ENCODE measurements at places on chromosomes 11 and 22.

GRCh38 chr22:47778160-47778658, 1015.8 kb downstream of the TBC1D22A start:
- no peak for DNase-seq

- peak; percentile 22 for DNase-seq
Observed at GRCh38 chr11:125451400-125452124, 44.5 kb downstream of the FEZ1 start.

DNA sequence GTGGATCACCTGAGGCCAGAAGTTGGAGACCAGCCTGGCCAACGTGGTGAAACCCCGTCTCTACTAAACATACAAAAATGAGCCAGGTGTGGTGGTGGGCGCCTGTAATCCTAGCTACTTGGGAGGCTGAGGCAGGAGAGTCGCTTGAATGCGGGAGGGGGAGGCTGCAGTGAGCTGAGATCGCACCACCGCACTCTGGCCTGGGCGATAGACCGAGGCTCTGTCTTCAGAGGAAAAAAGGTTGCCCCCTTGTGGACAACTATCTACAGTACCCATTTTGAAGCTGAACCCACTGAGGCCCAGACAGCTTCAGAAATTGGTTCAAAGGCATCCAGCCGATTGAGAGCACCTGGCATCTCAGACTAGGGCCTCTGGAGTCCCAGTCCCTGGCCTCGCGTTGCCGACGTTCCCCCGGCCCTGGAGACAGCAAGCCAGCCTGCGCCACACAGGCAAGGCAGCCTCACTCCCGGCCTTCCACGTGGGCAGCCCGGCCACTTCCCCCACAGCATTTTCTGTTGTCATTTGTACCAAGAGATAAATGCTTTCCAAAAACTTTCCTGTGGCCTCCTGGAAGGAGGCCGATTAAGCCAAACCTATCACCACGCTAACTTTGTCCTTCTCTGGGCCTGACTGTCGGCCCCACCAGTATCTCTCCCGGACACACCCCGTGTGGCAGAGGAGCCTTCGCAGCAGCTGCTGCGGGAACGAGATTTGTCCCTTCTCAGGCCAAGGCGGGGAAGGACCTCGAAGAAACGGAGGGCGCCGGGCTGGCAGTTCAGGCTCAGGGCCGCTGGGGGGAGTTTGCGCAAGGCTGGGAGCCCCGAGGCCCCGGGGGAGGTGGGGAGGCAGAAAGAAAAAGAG, 82.8 kb downstream of the FLI1 start:
- peak; percentile 24 for DNase-seq

GRCh38 chr11:120793806-120794479, 230.0 kb upstream of the TBCEL start:
- DNase-seq: no peak

DNA sequence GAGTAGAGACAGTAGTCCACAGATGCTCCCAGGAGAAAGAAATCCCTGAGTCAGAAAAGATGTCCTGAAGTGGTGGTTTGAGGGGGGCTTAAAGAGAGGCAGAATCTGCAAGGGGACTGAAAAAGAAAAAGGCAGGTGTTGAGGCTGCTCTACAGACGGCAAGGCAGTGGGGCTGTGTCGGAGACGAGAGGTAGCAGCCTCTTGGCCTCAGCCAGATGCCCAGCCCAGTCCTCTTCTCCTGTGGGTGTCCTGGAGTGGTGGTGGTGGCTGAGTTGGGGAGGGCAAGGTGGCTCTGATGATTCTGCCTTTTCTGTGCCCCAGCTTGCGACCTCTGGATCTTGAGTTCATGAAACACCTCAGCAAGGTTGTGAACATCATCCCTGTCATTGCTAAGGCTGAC, 9.3 kb upstream of the WBP2NL start:
- DNase-seq: no peak

- DNase-seq: no peak
Observed at GRCh38 chr11:111815489-111815888, 49.3 kb upstream of the PPP2R1B start.

DNA sequence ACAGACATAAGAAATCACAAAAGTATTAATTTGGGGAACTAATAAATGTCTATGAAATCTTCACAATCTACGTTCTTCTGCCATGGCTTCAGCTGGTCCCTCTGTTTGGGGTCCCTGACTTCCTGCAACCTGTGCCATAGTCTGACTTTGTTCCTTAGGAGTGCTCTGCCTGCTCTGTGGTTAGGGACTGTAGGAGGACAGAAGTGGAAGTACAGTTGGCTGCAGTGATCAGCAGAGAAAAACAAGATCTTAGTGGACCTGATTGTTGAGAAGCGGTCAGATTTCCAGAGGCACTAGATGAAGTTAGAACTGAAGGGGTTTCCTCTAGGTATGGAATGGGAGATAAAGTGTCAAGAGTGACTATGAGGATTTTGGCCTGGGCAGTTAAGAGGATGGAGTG, 80.6 kb downstream of the PPP6R3 start:
- DNase-seq: no peak

DNA sequence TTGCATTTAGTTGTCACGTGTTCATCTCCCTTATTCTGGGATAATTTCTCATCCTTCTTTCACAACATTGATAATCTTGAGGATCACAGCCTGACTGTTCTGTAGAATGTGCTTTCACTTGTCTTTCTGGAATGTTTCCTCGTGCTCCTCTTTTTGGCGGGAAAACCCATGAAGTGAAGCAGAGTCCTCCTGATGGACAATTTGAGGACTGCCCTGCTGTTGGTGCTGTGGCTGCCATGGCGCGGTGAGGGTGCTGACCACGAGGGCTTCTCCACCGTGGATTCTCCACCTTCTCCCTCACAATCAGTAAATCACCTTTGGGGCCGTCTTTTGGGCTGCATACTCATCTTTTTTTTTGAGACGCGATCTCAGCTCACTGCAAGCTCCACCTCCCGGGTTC, 946.9 kb downstream of the BRD1 start:
- DNase-seq: no peak

DNA sequence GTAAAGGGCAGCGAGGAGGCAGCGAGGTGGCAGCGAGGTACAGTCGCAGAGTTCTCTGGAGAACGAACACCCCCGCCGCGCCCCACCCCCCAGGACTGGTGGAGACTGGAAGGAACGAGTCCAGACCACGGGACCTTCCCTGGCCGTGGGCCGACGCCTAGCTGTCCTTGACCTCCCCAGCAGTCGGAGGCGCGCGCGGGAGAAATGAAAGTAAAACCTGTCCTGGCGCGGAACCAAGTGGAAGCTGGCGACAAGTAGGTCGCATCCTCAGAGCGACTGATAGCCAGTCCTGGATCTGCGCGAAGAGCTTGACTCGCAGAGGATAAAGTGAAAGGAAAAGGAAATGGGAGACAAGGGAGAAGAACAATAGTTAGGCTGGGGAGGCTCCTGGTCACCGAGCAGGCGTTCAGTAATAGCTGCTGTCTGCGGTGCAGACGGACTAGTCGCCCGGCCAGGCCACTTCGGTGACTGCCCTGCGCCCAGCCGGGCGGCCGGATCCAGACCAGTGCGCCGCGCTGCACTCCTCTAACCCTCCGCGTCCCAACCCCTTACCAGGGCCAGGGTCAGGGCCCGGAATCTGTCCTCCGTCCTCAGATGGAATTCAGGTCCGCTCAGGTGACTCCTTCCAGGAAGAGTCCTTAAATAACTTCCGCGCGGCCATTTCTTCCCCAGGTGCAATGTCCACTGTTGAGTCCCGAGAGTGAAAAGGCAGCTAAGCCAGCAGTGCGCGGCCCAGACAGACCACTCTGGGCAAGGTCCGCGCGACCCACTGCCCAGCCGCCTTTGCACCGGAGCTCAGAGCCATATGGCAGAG, 1.9 kb upstream of the ADM start:
- peak; percentile 63 for DNase-seq

GRCh38 chr11:64881476-64881875, 3.1 kb upstream of the EHD1 start:
- DNase-seq: no peak

DNA sequence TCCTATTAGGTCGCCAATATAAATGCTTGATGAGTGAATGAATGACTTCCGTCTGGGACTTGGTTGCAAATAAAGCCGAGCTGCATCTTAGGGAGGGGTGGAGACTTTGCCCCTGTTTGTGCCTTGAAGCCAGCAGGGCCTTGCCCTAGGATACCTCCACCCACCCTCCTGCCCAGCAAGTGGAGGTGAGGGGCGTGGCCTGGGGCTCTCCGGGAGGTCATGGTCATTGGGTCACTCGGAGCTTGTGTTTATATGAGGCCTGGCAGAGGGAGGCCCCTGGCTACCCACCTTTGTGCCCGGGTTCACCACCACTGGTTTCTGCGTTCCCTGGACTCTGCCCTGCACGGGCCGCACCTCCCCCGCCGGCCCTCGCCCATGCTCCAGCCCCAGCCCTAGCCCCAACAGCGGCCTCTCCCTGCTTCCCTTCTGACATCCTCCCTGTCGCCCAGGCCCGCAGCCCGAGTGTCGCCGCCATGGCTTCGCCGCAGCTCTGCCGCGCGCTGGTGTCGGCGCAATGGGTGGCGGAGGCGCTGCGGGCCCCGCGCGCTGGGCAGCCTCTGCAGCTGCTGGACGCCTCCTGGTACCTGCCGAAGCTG, 4.3 kb downstream of the MPST start:
- no peak for DNase-seq

- no peak for DNase-seq
Observed at GRCh38 chr22:22997262-22997898, 72.9 kb upstream of the GNAZ start.

DNA sequence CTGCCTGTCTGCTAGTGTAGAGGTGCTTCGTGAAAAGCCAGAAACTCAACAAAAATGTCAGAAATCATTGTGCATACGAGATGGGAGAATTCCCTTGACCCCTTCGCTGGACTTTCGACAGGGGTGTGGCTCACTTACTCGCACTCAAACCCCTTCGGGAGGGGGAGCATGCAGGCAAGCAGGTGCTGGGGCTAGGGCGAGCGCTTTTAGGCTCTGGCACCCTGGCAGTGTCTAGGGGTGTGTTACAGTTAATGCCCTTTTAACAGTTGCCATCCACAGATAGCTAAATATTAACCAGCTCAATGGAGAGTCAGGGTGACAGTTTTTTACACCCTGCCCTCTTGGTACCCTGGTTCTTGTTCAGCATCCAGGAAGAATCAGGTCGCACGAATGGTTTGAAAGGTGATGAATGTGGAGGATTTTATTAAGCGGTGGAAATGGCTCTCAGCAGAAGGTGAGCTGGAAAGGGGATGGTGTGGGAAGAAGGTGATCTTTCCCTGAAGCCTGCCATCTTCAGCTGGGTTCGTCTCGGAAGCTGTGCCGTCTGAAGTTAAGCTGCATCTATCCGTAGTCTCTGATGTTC, 59.6 kb upstream of the SHANK2 start:
- DNase-seq: no peak

DNA sequence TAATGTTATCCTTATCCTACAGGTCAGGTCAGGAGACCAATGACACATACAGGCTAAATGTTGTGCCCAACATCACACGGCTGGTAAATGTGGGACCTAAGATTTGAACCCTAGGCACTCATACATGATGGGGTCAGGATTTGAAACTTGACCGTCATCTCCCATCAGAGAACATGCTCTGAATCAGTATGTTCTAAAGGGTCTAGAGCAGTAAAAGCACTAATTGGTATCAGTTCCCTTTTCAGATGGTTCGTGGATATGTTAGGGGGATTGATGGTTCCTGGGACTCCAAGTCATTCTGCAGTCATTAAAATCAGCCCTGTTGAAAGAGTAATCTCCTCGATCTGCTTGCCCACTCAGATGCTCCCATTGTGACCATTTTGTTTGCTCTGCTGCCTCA, 65.5 kb downstream of the BMAL1 start:
- DNase-seq: no peak

DNA sequence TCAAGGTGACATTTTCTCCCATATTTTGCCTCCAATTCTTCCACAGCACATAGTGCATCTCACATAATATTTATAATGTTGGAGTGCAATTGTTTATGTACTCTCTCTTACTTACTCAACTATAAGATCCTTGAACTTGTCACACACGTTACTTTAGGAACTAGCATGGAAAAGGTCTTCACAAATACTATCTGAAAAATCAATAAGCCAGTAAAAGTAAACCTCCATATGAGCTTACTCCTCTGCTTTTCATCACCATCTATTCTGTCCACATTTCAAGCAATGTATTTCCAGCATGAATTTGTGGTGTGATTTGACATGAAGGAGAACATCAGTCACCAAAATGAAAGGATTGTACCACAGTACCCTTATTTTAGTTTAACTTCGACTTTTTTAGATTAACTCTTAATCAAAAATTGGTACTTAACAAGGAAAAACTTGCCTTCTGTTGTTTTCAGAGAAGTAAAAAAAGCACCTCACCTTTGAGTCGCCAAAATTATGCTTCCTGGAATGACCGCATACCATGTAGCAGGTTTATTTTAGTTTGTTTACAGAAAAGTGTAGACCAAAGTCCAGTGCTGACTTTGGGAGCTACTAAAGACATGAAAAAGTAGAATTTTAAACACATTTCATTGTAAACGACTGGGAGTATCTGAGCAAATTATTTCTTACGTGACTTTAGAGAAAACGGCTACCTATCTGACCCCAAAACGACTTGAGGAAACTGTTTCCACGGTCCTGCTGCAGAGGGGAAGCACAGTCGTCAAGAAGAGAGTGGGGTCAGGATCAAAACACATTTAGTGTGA, at the start of gene SLC22A9:
SLC22A9 (plus strand) TSS at position 621 of the 806 bp plus-strand sequence. CDS start 272 bp downstream, outside the sequence.
- DNase-seq: no peak

DNA sequence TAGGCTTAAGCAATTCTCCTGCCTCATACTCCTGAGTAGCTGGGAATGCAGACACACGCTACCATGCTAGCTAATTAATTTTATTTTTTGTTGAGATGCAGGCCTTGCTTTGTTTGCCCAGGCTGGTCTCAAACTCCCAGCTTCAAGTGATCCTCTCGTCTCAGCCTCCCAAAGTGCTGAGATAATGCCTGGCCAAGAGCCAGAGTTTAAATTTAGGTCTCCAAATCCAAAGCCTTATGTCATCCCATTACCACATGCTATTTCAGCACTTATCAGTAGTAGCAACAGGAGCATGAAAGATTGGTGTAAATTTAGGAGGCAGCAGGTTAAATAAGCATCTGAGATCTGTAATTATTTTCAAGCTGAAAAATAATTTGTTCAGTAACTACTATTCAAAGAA, 326.1 kb upstream of the ANO5 start:
- no peak for DNase-seq

GRCh38 chr22:44130076-44130711, 50.5 kb upstream of the PARVG start:
- no peak for DNase-seq

DNA sequence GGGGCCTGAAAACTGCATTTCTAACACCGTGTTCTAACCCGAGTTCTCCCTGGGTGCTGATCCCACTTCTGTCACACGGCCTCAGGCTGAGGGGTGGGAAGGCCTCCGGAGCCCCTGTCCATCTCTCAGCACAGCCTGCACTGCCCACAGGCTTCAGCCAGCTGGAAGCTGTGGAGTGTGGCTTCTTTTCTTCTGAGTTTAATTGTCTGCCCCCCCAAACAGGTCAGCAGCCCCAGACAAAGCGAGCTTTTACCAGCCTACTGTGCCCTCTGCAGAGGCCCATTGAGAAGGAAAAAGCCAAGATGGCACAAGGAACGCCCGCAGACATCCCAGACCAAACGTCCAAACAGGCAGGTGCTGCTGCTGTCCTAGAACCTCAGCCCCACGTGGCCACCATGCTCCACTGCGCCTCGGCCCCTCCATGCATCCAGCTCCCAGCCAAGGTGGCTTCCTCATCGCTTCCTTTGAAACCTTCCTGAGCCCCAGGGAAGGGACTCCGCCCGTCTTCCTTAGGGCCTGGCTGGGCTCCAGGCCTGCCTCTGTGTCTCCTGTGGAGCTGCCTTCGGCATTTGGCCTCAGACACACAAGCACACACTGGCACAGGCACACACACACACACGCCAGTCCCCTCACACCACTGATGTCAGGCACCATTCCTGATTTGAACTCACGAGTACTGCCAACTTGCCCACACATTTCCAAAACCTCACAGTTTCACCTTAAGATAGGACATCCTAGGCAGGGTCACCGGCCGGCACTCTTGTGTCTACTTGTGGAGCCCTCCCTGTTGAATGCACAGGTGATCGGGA, 1.7 kb downstream of the MOB2 start:
- DNase-seq: no peak

Data from activated naive CD8-positive, alpha-beta T cell treated with anti-CD3 and anti-CD28 coated beads, Interleukin-2, amount 50 U/mL, for 24 hours (primary cell).